Immature natural killer cell (primary cell): ENCODE measurements at places on chromosomes 2 and 18. TPM values are rescaled to one million over a fixed set of nuclear protein-coding genes. Genes with fewer than 3 reads are reported as not detected.

DNA sequence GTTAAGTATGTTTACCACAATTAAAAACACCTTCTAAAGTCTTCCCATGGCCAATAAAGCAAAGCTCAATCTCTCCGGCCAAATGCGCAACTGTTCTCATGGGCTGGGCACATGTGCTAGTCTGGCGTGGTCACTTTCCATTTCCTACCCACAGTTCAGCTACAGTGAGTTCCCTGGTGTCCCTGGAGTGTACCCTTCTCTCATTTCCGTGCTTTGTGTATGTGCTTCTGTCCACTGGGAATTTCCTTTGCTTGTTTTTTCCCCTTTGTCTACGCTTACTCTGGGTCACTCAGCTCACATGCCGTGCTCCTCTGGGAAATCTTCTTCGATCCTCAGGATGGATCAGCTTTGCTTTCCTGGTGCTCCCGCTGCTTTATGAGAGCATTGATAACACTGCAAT, 69.6 kb upstream of the GYPC start:
- no peak for DNase-seq

GRCh38 chr2:218216336-218216673, 684 bp upstream of the ARPC2 start:
- no peak for DNase-seq

- DNase-seq: no peak
These were observed 39.5 kb upstream of the SLC14A1 start for GRCh38 chr18:45684341-45685115.

GRCh38 chr18:68800075-68800474, 2.2 kb downstream of the CCDC102B start:
- DNase-seq: no peak

GRCh38 chr2:33484042-33484621, 7.7 kb downstream of the RASGRP3 start:
- no peak for DNase-seq

GRCh38 chr2:82994151-82994550, 1464.9 kb downstream of the SUCLG1 start:
- no peak for DNase-seq

The SLC9A4 gene
- polyA plus RNA-seq: not detected

The GULP1 gene
- not detected for polyA plus RNA-seq

The TMEM178A gene
- not detected for polyA plus RNA-seq

The FAM110C gene
- polyA plus RNA-seq: 1.9 TPM

The CENPA gene
- polyA plus RNA-seq: 0.68 TPM
